ENCODE measurements at places on chromosomes 6 and 20.

GRCh38 chr20:39766333-39766732, 804.2 kb downstream of the DHX35 start:
- no peak for DNase-seq

GRCh38 chr6:158865769-158866168, 46.6 kb upstream of the EZR start:
- DNase-seq, result no peak

DNA sequence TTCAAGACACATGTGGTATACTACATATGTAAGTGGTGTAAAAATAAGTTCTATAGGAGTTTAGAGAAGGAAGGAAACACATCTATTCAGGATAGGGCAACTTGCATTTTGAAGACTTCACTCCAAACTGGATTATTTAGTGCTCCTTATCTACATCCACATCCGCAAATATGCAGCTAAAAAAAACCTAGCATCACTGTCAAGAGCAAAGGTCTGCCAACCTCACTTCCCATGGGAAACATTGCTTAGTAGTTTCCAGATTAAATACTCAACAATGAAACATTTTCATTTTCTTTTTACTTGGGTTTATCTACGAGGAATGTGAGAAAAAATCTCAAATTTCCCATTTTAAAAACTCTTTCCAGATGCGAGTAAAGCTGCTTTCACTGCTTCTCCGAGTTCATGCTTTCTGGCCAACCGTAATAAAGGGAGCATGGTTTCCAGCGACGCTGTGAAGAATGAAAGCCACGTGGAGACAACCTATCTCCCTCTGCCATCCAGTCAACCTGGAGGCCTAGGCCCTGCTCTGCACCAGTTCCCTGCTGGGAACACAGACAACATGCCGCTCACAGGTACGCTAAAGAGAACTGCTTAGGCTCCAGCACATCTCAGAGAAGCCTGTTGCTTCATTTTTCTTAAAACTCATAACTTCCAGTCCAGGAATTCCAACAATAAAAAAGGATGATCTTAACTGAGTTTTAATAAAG, 48.2 kb downstream of the RFX6 start:
- DNase-seq, result no peak

- DNase-seq, result no peak
These were observed 13.4 kb downstream of the CASP8AP2 start for GRCh38 chr6:89843070-89843469.

DNA sequence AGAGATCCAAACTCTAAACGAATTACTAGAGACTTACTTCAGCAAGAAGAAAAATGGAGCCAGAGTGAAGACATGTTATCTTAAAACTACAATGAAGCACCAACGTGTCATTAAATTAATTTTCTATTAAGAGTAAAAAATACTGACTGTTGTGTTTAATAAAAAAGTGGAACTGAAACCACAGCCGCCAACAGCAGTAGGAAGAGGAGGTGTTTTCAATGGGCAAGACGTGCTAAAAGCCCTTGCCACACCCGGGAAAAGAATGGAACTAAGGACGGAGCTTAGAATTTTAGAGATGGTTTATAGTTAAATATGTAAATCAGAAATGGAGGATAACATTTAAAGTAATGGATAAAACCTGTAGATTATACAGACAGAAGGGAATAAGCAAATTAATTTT, 608.7 kb downstream of the TFAP2A start:
- no peak for DNase-seq

- no peak for DNase-seq
These were observed 915.0 kb downstream of the KIF16B start for GRCh38 chr20:15658295-15658694.

DNA sequence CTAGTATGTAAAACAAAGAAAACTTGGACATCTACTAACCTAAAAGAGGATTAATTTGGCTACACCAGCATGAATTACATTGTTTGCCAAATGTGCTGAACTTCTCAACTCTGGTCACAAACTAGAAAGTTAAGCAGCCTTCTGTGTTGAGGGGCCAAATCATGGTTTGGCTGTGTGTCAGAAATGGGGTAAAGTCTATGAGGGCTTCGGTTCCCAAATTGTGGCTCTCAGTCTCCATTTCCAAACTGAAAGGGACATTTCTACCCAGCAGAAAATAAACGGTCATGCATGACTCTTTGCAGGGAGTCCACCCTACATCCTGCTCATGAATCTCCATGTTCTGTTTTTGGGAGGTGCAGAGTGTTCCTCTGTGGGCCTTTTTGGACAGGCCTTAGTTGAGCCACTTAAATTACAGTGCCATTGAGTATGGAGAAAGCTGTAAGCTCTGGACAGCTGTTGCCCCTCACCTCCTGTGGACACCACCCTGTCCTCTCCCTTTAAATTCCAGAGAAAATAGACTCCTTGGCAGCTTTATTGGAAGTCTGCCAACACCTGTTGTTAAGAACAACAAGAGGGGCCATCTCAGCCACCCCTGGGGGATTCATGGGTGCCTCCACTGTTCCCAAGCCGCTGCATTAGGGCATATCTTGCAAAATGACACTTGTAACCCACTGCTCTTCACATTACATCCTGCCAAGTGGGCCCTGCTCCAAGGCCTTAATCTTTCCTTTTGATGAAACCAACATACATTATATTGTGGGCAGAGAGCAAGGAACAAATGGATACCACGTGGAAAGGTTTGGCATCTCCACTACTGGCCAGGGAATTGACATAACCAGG, 27.5 kb upstream of the SNRPC start:
- no peak for DNase-seq

DNA sequence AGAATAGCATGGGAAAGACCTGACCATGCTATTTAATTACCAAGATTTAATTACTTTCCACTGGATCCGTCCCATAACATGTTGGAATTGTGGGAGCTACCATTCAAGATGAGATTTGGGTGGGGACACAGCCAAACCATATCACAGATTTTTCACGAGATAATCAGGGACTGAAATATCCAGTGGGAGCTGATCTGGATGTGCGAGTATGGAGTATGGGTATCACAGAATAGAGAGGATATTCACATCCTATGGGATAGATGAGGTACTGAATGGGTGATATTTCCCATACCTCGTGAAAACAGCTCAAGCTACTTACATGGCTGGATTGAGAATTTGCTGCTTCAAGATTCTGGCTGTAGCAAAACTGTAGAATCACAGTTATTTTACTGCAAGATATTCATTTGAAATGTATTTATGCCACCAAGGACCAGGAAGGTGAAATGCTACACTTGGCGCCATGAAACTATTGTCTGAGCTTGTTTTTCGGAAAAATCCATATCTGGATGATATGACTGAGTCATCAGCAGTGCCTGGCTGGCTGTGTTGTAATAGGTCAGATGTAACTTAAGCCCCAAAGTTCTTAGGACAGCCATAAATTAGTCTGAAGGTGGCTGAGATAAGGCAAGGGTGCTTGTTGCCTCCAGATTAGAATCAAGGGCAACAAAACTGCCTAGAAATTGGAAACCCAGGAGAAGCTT, 29.8 kb downstream of the KCNS1 start:
- DNase-seq, result no peak

GRCh38 chr6:38345586-38345985, 294.1 kb downstream of the BTBD9 start:
- no peak for DNase-seq

DNA sequence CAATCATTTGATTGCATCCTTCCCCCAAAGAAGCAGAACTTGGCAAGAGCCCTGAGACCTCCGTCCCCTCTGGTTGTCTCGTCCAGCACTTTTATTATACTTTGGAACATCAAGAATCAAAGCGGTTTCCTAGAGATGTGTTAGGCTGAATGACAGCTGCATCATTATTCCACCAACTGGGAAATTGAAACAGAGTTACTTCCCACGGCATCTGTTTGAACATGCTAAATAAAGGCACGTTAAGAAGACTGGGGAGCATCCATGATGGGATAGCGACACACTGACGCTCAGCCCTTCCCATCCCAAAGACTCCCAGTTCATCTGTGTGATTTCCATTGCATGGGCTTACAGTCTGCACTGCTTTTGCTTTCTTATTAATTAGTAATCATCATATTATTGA, 147.8 kb downstream of the TBC1D7 start:
- DNase-seq, result no peak

GRCh38 chr20:22411627-22412450, 172.5 kb downstream of the FOXA2 start:
- no peak for DNase-seq

- DNase-seq, result no peak
These were observed 359.8 kb downstream of the ZFAND3 start for GRCh38 chr6:38179300-38179699.

DNA sequence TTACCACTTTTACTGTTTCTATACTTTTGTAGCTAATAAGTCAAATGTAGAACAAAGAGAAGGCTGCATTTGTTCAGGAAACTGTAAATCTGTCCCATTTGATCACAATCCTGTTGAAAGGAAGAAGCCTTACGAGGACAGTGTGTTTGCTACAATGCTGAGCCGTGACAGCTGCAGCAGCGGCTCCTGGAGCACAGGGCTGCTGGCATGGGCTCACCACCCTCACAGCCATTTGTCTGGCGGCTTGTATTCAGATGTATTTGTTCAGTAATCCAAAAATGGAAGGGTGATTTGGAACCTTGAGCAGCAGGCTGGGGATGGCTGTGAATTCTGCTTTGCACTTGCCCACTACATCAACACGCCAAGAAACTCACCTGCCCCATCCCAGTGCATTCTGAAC, 5.7 kb downstream of the TUBB2A start:
- no peak for DNase-seq

DNA sequence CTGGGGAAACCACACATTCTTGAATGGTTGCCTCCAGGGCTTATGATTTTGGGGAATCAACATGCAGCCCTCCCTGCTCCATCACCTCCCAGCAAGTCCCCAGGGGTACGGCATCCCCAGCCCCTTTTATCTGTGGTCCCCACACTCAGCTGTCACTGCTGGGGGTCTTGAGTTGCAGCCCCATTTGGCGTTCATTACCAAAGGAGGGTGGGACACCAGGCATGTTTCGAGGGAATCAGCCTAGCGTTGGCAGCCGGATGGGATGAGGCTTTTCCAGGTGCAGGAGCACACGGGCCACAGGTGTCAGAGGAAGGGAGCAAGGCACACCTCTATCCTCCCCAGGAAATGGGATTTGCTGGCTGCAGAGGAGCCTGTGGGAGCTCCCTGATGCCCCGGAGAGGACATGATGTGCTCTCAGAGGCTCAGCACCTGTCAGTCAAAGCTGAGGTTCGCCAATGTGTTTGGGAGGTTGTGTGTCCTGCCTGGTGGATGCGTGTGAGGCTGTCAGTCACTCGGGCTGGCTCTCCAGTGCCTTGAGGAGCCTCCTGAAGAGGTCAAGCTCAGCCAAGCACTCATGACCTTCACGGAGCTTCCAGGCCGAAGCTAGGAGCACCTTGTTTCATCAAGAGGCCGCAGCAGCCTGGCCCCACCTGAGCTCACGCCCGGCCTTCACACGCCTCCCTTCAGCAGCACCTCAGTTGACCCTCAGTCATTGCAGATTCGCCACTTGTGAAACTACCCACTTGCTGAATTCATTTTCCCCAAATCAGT, 95.0 kb downstream of the ERMARD start:
- no peak for DNase-seq

DNA sequence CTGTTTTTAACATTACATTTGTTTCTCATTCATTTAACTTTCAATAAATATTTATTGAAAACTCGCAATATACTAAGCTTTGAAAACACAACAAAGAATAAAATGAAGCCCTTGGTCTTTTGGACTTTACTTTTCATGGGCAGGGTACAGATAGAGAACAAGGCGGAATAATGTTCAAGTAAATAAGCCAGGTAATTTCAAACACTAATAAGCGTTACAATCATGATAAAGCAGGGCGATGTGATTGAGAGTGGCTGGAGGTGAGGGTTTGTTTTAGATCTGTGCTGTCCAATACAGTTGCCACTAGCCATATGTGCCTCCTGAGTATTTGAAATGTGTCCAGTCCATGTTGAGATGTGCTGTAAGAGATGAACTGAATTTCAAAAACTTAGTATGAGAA, 307.1 kb downstream of the ALDH8A1 start:
- no peak for DNase-seq

DNA sequence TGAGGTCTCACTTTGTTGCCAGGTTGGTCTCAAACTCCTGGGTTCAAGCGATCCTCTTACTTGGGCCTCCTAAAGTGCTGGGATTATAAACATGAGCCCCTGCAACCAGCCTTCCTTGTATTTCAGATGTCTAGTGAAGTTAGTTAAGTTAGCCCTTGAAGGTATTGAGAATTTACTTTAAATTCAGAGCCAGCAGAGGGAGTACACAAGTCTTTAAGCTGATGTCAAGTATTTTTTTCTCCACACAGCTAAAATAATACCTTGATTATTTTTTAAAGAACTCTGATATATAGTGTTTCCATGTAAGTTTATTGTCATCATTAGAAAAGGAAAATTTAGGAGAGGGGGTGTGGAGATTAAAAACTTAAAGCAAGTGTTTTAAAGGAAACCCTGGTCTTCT, 9.8 kb downstream of the FOXO3 start:
- DNase-seq, result no peak

DNA sequence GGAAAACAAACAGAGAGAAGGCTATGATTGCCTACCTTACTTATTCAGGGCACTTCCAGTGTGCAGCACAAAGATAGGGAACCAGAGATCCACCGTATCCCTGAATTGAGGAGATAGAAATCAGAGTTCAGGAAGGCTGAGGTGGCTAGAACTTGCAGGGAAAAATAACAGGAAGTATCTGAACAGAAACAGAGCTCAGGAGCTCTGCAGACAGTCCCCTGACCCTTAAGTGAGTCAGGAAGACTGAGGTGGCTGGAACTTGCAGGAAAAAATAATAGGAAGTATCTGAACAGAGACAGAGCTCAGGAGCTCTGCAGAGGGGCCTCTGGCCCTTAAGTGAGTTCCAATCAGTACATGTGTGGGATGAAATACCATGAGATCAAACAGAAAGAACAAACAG, 65.4 kb downstream of the RPRD1B start:
- DNase-seq, result no peak

DNA sequence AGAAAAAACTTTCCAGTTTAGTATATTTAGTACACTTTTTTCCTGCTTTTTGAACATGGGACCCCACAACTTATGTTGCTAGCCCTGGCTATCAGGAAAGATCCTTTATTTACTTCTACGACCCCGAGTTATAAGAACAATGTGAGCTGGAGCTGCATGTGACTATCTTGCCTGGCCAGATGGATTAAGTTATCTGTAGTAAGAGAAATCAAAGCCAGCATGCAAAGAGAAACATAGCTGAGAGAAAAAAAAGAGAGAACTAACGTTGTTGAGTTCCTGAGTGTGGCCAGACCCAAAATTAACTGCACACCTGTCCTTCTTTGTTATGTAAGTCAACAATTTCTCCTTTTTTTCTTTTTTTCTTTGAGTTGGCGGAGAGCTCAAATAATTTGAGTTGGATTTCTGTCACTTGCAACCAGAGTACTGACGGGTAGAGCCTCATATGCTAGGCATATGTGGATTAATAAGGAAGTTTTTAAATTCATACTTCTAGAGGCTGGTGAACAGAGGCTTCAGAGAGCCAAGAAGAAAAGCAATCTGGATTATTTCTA, 219.5 kb downstream of the HACE1 start:
- no peak for DNase-seq

- no peak for DNase-seq
These were observed 55.6 kb downstream of the FILIP1 start for GRCh38 chr6:75438013-75438431.

DNA sequence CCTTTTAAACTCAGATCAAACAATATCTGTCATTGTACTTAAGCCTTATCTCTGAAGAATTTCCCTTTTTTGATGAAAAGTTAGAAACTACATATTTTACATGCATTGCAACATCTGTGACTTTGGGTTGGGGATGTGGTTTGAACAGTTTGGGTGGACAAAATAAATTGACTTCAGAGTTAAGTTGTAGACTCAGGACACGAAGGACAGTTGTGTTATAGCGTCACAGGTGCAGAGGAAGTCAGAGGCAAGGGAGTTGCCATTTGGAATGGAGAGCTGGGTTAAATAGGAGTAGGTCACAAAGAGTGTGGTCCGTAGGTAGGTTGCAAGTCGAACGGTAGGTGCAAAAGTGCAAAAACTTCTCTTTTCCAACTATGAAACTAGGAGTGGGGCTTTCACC, 46.0 kb downstream of the ZFAND3 start:
- DNase-seq, result no peak
